ENCODE measurements at places on chromosomes 3 and 15.

DNA sequence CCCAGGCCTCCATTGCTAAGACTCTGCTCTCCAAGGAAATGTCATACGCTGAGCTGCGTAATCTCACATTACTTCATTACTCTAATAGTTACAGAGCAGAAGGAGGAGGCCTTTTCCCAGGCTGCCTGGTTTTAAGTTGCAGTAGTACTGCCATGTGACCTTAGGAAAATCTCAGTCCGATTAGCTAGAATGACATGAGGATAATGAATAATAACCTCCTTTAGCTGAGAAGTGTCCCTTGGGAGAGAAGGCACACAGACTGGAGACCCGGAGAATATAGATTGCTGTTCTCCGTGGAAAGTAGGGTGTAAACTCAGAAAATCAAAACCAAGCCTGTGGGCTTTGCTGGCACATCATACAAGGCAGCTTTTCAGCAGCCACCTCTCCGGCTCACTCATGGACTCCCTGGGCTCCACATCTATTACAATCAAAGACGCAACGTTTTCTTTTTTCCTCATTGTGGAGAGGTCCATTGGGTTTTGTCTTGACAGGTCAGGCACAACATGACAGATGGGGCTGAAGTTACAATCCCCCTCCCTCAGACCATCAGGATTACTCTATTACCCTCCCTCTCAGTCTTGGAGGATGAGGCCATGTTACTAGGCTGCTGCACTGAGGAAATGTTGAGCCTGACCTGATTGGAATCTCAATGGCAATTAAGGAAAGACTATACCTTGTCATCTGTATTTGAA is 134.8 kb upstream of the MB21D2 start:
- DNase-seq, result peak; percentile 12

- DNase-seq, result no peak
Observed at GRCh38 chr3:115336836-115337235, 189.7 kb upstream of the ZBTB20 start.

DNA sequence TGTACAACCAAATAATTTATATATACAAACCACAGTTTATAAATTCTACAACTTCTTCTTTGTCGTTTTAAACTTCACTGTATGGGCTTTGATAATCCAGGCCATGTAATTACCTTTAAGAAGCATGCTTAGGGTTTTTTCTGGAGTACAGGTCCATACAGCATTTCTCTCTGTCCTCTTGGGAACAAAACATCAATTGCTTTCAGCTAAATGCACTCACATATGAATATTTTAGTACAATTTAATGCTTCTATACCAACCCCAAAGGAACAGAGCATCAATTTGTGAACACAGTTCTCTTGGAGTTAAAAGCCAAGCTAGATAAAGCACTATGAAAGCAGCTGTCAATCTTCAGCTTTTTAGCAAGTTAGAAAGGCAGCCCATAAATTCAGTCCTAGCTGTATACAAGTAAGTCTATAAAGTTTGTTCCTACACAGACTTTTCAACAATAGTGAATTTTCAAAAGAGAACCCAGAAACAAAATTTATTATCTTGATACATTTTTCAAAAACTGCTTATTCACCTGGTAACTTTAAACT is 66.1 kb downstream of the ETFA start:
- DNase-seq, result no peak

DNA sequence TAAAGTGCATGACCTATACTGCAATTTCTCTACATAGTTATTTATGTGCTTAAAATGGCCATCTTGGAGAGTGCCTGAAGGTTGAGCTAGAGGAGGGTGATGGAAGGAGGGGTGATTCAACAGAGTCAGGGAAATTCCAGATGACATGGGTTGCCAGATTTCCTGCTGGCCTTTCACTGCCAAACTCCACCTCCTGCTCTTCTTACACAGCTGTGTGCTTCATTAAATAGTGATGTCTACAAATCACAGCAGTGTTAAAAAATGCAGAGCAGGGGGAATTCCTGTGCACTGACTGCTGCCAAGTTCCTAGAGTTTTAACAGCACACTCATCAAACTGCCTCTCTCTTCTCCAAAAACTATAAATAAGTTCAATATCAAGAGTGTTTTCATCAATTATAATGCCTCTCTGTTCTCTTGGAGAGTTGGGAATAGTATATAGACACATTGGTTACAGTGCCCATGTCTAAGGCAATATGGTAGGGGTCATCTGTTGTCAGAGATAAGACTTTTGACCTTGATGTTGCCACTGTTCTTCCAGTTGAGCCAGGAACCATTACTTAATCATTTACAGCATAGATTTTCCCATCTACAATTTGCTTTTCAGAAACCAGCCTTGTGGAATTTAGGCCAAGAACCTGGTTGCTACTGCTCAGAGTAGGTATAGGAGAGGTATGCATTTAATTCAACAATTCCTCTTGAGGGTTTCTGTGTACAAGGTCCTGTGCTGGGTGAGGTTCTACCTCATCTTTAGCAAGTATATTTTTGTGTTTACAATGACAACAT is 79.6 kb downstream of the TP63 start:
- DNase-seq, result peak; percentile 99

- no peak for DNase-seq
Observed at GRCh38 chr3:130378677-130379191, 33.3 kb downstream of the COL6A5 start.

GRCh38 chr3:64836097-64836496 is 148.3 kb upstream of the ADAMTS9 start:
- DNase-seq, result no peak

GRCh38 chr15:25795712-25796111 is 67.4 kb downstream of the ATP10A start:
- no peak for DNase-seq

DNA sequence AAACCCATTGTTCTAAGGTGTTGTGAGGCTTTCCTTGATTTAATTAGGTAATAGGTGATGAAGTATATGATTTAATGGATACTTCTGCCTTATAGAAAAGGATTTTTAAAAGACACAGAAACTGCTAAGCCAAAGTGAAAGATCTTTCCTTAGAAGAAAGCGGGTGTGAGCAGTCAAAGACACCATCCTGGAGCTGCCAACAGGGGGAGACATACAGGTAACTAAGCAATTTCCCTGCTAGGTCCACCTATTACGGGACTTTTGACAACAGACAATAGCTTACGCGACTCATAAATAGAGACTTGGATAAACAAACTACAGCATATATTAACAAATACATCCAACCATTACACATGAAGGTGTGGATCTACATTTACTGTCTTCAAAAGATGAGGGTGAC is 669.5 kb downstream of the SQOR start:
- no peak for DNase-seq

DNA sequence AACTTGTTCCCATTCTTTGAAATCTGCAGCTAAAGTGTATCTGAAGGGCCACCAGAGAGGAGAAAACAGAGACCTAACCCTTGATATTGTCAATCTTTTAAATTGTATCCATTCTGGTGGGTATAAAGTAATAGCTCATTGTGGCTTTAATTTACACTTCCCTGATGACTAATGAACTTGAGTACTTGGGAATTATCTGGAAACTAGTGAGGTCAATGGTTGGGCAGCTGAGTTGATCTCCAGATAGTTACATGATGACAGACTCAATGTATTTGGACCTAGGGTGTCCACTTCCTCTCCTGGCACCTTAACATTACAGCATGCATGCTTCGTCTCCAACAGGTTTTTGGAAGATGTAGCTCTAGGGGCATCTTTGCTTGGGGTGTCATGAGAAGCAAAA is 195.2 kb downstream of the PDCD6IP start:
- peak; percentile 21 for DNase-seq

DNA sequence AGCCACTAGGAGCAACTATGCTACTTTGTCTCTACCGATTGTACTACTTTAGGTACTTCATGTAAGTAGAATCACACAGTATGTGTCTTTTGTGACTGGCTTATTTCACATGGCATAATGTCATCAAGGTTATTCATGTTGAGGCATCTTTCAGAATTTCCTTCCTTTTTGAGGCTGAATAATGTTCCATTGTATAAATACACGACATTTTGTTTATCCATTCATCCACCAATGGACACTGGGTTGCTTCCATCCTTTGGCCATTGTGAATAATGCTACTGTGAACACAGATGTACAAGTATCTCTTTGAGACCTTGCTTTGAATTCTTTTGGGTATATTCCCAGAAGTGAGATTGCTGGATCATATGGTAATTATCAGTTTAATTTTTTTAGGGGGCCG is 29.2 kb downstream of the MYO5A start:
- DNase-seq, result no peak

DNA sequence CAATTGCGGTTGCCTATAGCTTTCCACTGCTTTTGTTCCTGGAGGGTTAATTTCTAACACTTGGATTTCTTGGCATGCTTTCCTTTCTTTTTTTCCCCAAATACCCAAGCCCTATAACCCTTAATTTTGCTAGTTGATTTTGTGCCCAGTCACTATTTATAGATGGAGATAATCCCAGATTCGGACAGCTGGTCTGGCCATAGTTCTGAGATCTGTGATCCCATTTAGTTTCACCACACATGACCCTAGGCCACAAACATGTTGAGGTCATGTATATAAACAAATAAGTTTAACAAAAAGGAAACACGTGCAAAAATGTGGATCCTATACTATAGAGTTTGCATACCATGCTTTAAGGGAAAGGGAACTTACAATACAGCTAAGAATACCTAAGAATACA is 111.4 kb downstream of the ZMAT3 start:
- DNase-seq, result no peak

DNA sequence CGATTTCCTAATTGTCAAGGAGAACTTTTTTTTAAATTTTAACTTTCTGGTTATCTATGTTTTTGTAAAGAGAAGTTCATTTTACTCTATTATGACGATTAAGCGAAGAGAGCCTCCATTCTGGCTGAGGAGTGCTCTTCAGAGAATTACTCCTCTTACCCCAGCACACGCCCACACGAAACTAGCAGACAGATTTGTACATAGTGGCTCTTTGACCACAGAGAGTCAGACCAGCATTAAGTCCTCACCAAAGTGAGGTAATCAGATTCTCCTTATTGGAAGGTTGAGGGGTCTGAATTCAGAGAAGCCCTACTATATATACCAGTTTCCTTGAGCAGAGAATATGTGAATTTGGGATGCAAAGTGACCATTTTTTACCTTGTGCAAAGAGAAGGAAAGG is 204.8 kb upstream of the TSC22D2 start:
- DNase-seq, result no peak

- no peak for DNase-seq
Observed at GRCh38 chr3:24100696-24101402, 155.8 kb downstream of the NR1D2 start.

- no peak for DNase-seq
Observed at GRCh38 chr3:78724859-78725258, 1042.9 kb downstream of the ROBO1 start.

DNA sequence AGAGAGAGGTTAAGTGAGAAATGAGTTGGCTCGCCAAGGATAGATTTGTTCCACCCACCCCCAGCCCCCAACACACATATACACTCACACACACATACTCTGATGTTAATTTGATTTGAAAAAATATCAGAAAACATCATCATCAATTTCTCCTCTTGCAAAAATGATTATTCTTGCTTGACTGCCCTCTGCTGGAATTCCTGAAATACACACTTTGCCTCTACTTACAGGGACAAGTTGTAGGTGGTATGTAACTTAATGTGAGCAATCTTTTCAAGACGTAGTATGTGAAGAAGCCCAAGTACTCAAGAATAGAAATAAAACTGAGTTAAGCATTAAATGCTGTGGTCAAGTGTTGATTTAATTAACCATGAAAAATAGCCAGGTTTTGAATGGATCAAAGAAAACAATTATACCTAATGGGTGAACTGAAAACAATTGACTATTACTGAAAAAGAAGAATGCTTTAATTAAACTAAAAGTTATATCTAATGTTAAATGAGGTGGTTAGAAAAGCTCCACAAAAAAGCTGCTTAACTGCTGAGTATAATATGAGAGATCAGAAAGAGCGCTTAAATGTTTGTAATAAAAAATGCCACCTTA is 46.6 kb upstream of the MDFIC2 start:
- DNase-seq, result peak; percentile 28

DNA sequence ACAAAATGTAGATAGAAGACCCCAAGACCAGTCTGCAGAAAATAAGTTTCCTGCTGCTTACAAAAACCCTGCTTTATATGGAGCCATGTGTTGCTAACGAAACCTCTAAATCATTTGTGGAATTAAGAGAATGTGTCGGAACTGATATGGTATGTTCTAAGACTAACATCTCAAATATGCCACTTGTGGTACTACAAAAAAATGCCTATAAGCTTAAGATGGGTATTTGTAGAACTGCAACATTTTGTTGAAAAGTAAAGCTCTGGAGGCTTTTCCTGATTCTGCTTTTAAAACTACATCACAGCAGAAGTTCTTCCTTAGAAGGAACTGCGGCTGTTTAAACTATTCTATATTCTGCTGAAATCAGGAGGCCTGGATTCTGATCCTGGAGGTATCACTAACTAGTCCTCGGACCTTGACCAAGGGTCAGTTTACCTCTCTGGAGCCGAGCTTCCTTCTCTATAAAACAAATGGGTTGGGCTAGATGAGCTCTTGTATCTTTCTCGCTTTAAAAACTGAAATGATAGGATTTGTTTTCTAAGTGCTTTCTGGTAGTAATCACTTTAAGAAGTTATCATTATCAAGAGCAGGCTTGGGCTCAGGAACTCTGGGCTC is 74.9 kb downstream of the RAD18 start:
- DNase-seq, result peak; percentile 93

GRCh38 chr3:161222662-161223061 is 1.6 kb downstream of the NMD3 start:
- DNase-seq, result peak; percentile 62

DNA sequence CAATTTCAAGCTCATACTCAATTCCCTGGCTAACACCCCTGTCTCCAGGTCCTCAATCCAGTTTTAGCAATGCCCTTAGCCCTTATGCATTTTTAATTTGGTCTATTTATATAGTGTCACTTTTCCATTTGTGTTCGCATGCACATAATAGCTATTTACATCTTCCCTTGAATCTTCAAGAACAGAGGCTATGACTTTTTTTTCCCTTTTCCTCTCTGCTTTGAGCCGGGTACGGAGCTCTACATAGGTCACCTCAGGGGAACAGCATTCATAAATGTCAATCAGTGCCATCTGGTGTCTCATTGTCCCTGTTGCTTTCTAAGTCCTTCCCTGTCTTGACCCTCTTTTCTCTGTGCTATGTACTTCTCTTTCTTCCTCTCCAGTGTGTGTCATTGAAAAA is 26.5 kb upstream of the ACTC1 start:
- no peak for DNase-seq

All from fibroblast of upper back skin (primary cell).